ENCODE measurements at places on chromosomes 7 and 10.

- DNase-seq: no peak
Observed at GRCh38 chr7:158772916-158773315, 56.4 kb downstream of the ESYT2 start.

GRCh38 chr7:151351027-151351426 is 9.4 kb downstream of the NUB1 start:
- no peak for DNase-seq

- no peak for DNase-seq
Observed at GRCh38 chr10:26824015-26824690, 36.6 kb downstream of the ABI1 start.

DNA sequence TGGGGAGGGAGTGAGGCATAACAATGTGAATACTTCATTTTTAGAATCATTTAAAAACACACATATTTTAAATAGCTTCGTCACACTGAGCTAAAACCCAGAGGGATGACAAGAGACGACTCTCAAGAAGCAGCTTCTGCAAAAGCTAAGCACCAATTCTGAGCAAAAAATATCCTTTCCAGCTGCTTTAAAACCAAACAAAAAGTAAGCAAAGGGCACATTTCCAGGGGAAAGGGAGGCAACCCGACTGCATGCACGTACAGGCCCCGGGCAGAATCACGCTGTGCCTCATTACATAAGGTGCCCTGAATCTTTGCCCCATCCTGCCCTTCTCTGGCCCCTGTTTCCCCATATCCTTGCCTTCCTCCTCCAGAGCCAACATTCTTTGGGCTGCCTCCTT is 78.4 kb downstream of the DGKI start:
- no peak for DNase-seq

DNA sequence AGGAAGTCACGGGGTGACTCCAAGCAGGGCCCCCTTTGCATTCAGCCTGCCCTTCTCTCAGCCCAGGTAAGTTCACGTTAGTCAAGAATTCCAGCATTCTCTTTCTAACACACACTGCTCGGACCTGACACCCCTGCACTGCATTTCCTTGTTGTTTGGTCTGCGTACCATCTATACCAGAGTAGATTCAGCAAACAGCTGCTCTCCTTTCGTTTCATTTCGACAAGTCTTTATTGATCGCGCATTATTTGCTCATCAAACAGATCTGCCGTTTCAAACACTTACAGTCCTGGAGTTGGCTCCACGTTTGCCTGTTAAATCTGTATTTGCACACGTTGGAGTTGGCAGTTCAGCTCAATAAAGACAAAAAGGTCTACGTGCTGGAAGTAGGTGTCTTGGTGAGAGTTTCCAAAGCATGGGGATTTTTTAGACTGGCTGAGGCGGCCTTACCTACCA is 495.1 kb downstream of the RPS24 start:
- DNase-seq: no peak

- no peak for DNase-seq
Observed at GRCh38 chr7:46385662-46386309, 464.7 kb upstream of the IGFBP3 start.

GRCh38 chr10:26326851-26327250 is 110.3 kb downstream of the GAD2 start:
- DNase-seq: no peak

DNA sequence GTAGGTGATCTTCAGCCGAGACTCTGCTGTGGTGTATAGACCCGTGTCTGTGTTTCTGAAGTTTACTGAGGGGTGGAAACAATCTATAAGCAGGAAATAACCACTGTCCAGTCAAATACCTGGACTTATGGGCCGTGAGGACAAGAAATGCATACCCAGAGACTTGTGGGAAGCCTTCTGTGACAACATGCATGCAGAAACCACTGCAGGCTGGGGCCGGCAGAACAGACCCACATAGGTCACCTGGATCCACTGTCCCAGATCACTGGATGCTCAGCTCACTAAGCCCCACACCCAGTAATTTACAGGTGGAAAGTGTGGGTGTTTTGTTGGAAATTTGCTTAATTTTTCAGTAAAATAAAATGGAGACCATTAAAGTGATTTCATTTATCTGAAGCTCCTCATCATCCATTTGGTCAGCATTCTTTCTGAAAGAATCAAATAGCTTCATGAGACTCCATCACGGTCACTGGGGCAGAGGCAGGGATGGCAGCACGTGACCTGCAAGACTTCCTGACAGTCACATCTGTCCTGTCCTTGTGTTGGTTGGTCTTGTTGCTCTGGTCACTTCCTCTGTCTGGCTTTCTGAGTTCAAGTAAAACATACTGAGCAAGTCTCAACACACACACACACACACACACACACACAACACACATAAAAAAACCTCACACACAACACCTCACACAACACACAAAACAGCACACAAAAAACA is 108.3 kb downstream of the TNS3 start:
- DNase-seq: no peak

- no peak for DNase-seq
Observed at GRCh38 chr7:32117837-32118236, 47.6 kb upstream of the PDE1C start.

DNA sequence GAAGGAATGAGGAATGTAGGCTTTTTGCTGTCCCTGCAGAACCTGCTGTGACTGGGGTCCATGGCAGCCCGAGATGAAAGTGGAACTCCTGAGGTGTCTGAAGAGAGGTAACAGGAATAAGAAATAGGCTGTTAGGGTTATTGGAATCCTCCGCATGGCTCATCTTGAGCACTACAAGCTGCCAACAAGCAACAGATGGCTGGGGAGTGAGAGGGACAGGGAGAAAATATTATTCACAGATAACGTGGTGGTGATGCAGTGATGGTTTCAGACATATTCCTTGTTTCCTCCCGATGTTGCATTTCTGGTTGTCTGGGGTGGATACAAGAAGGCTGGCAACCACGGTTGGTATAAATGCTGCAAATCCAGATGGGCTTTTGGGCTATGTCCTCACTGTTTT is 46.1 kb downstream of the AP3M1 start:
- DNase-seq: no peak

- DNase-seq: no peak
Observed at GRCh38 chr10:98339799-98340198, 71.8 kb upstream of the LOXL4 start.

- DNase-seq: no peak
Observed at GRCh38 chr10:131435760-131436457, 124.4 kb upstream of the TCERG1L start.

DNA sequence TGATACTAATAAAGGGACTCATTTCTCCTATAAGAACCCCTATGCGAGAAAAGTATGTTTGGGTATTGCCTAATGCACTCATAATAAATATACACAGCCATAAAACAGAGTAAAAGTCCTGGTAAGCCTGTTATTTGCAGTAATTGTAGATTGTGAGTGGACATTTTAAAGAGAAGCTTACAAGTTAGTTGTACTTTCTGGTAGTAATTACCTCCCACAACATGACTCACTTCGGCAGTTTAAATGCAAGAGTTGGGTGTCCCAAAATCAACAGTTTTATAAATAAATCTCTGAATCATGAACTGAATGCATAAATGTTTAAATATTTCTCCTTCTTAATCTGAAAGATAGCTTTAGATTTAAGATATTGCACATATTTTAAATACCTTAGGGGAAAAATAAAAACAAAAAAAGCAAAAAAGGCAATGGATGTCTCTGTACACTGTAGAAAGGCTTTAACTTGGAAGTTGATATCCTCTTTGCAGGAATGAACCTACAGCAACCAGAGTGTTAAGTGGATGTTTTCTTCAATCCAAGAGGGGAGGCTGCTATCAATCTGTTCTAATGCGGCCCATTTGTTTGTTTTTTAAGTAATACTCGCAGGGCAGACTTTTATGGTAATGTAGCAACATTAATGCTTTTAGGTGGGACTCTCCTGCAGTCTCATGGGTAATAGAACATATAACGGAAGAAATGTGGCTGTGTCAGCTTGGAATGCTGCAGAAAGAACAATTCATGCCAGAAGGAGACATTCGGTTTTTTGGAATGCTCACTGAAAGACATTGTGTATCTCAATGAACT is 57.3 kb upstream of the ZEB1 start:
- DNase-seq: peak; percentile 8

DNA sequence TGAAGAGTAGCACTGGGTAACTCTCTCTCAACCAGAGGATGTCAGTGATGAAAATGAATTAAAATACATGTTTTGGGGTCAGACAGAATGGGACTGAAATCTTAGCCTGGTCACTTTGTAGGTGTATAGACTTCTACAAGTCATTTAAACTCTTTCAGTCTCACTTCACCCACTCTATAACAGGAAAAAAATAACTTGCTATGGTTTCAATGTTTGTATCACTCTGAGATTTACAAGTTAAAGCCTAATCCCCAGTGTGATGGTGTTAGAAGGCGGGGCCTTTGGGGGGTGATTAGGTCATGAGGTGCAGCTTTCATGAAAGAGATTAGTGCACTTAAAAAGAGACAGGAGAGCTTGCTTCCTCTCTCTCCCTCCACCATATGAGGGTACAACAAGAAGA is 134.8 kb downstream of the INHBA start:
- no peak for DNase-seq

DNA sequence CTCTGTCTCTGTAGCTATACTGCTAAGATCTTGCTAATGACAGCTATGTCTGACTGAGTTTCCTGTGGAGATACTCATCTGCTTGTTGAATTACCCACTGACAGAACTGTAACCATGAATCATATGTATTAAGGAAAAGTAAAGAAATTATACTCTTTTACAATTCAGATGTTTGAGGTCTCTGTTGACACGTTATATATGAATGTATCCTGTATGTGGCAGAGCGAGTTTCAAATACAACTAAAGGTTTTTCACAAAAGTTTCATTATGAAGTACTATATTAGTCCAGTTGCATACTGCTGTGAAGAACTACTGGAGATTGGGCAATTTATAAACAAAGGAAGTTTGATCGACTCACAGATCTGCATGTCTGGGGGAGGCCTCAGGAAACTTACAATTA is 232.5 kb downstream of the CDK14 start:
- DNase-seq: no peak

DNA sequence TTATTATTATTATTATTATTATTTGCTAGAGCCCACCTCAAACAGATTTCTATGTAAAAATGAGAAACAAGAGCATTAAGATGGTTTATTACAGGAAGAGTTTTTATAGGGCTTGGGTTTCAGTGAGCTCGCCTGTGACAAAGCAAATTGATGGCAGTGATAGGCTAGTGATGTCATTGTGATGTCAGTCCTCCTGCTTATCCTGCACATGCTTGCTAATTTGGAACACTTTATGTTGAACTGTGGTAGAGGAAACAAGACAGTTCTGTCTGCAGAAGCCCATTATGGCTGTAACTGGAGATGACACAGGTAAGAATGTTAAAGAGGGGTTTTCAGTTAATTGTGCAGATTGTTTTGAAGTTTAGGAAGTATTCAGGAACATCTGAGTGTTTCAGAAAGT is 68.3 kb downstream of the CREM start:
- no peak for DNase-seq

DNA sequence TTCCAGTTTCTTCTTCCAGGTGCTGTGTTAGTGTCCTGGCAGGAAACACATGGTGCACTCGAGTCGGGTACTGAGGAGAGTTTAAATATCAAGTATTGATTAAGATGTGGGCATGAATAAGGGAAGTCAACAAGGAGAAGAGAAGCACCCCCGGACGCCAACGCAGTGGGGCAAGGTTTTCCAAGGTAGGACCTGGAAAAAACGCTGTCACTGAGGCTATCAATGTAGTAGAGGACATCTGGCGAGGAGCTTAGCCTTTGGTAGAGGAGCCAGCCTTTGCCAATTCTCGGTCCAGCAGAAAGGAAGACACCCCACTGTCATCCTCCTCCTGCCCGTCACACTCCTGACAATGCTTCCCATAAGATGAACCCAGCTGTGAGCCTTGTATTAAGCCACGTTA is 159.6 kb downstream of the TEX36 start:
- no peak for DNase-seq

Measured in bone marrow (tissue), 2 donors.